ENCODE measurements at places on chromosomes 13 and 19.
A peak's percentile ranks its signal among the peaks of the same experiment; 100 is the strongest.

- DNase-seq = no peak
These were observed 6.5 kb upstream of the CIRBP start for GRCh38 chr19:1262623-1263123.

DNA sequence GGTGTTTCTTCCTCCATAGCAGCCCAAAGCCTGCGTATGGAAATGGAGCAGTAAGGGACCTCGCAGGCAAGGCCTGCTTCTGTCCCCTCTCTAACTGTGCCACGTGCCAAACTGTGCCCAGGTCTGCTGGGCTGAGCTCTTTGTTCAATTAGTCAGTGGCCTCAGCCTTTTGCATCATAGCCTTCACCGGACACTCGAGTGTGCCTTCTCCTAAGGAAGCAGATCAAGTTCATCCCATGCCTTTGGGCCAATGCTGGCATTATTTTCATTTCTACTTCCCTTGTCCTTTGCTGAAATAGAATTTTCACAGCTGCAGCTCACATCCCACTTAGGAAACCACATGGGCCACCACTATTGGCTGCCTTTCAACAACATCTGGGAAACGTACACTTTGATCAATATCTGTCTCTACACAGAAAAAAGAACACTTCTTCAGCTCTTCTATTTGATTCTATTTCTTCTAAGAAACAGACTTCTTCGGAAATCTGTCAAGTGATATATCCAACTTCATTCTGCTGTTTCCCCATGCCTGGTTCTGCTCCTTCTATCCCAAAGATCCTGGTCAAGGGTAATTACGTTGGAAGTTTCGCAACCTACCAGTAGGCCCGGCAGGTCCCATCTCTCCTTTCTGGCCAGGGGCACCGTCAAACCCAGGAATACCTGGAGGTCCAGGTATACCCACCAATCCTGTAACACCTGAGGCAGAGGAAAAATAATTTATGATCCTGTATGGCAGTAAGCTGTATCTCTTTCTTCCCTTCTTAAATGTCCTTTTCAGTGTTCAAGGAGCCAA lies 143.9 kb downstream of the COL4A1 start:
- no peak for DNase-seq

GRCh38 chr13:57698851-57699250 lies 67.3 kb downstream of the PCDH17 start:
- DNase-seq = no peak

DNA sequence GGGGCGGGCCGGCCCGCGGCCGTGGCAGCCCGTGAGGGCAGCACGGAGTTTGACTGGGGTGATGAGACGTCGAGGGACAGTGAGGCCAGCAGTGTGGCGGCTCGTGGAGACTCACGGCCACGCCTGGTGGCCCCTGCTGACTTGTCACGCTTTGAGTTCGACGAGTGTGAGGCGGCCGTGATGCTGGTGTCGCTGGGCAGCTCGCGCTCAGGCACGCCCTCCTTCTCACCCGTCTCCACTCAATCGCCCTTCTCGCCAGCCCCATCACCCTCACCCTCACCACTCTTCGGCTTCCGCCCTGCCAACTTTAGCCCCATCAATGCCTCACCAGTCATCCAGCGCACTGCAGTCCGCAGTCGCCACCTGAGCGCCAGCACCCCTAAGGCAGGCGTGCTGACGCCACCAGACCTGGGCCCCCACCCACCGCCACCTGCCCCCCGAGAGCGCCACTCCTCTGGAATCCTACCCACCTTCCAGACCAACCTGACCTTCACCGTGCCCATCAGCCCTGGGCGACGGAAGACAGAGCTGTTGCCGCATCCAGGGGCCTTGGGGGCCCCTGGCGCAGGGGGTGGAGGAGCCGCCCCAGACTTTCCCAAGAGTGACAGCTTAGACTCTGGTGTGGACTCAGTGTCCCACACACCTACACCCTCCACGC lies 4.5 kb downstream of the CIC start:
- no peak for DNase-seq

GRCh38 chr19:21569494-21569865 lies 64.1 kb downstream of the ZNF429 start:
- DNase-seq = no peak

DNA sequence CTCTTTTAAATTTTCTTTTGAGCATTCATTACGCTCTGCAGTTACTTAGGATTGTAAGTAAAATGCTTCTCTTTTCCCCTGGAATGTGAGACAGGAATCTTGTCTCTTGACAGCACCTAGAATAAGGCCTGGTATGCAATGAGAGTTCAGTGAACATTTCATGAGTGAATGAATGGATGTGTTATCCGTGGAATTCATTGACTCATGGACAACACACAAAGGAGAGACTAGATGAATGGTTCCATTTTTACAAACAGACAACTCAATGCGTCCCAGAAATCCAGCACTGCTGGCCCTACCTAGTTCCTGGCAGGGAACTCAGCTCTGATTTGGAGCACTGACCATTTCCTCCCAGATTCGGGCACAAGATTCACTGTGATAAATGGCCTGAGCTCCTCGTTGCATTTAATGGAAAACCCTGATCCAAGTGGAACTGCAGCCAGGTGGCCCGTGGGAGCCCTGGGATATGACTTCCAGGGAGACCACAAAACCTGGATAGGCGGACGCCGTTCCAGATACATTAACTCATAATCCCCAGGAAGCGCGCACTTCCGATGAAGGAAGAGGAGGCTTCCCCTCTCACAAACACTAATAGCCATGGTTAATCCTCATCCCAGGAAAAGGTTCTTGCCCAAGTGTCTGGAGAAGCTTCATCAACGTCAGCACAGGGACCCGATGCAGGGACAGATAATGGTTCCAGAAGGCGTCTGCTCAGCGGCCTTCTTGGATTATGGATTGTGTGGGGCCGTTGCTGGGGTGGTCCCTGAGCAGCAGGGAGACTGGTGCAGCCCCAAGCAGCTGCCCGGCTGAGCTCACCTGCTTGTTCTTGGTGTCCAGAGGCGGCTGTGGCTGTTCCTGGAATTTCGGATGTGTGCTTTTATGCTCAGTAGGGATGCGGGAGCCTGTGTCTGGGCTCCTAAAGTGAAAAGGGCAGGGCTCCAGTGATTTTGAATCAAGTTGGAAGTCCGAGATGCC lies 211.1 kb upstream of the TSHZ3 start:
- DNase-seq = no peak

GRCh38 chr13:113902986-113903775 lies 39.3 kb upstream of the GAS6 start:
- DNase-seq = no peak

DNA sequence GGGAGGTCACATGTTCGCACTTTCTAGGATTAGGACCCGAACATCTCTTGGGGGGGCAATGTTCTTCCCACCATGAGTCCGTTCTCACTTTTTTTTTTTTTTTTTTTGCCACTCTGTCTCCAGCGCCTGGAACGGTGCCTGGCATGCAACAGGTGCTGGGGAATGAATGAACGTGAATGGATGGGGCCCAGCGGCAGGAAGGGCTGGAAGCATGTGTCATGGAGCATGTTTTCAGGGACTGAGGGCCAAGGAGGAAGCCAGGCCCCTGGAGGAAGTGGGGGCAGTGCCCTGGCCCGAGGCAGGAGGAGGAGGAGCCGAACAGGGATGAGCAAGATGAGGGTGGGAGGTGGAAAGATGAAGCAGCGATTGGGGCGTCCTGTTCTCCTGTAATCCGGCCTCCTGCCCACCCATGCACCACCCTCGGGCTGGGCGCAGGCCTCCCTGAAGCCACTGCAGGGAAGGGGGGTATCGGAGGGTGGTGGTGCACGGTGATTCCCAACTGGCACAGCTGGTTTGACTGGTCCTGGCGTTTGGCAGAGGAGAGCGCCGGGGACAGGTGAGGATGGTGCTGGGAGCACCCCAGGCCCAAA lies 8.8 kb upstream of the SULT2B1 start:
- peak; percentile 36 for DNase-seq

DNA sequence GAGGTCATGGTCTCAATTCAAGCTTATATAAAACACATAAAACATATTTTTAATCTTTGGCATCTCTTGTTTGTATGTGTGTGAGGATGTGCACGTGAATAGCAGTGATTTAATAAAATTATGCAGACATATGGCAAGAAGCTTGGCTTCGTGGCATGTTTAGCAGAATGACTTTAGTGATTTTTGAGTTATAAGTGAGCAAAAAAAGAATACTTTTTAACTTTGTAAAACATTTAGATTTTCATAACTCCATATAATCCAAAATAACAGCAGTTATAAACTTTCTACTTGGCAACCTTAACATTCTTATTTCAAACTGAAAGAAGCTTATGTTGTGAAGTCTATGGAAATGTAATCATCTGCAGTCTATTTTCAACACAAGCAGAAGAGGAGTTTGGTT lies 120.6 kb downstream of the SLITRK1 start:
- DNase-seq = no peak

DNA sequence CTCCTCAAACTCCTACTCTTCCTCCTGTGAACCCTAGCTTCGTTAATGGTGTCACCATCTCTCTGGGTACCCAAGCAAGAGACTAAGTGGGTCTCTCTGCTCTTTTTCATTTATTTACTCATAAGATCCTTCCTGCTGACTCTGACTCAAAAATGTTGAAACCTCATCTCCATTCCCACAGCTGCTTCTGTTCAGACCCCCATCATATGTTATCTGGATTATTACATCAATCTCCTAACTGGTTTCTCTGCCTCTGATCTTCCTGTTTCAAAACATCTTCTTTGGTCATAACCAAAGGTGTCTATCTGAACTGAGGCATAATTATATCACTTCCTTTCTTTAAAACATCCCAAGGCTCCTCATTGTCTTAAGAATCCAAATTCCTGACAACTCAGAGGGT lies 2.0 kb upstream of the MEDAG start:
- no peak for DNase-seq
